ENCODE measurements at places on chromosomes 6 and 20.
A peak's percentile ranks its signal among the peaks of the same experiment; 100 is the strongest.

- no peak for DNase-seq
Observed at GRCh38 chr6:73965539-73966029, 269.6 kb downstream of the CD109 start.

GRCh38 chr6:147207351-147207750, 3.1 kb downstream of the STXBP5 start:
- peak; percentile 35 for DNase-seq

DNA sequence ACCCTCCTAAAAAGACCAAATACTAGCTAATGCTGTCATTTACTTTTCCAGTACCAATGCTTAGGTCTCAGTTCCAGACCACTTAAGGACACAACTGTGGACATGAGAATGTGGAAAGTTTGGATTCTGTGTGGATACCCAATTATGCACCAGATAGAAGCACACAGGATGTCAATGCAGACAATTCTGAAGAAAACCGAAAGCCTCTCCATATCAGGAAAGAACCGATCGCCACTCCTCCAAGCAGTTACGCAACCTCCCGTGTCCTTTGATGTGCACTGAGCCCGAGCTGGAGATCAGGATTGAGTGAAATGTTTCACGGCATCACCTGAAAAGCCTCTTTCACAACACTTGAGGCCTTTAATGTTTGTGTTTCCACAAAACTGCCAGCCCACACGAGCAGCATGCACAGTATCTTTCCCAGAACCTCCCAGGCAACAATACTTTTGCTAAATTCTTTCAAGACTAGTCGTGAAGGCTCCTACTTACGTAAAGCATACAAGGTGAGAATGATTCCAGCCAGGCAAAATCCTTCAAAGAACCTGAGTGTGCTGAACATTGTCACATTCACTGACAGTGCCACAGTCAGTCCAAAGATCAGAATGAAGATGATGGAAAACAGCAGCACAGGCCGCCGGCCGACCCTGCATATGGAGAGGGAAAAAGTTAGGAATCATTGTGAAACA, 47.0 kb downstream of the SLC22A23 start:
- peak; percentile 17 for DNase-seq

DNA sequence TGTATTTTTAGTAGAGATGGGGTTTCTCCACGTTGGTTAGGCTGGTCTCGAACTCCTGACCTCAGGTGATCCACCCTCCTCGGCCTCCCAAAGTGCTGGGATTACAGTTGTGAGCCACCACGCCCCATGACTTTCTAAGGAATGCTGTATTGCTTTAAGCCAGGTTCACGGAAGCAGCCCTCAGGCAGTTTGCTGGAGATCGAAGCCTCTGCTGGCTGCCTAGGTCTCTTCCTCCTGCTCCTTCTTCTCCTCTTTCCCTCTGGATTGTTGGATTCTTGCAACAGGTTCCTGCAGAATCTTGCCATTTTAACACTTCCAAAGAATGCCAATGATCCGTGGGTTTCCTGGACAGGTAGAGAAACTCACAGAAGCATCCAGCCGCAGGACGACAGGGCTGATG, 29.3 kb upstream of the B4GALT5 start:
- no peak for DNase-seq

DNA sequence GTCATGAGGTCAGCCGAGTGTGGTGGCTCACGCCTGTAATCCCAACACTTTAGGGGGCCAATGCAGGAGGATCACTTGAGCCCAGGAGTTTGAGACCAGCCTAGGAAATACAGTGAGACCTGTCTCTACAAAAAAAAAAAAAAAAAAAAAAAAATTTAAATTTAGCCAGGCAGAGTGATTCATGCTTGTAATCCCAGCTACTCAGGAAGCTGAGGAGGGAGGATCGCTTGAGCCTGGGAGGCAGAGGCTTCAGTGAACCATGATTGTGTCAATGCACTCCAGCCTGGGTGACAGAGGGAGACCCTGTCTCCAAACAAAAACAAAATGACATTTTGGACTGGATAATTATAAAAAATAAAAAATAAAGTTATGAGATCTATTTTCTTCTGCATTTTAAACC, 56.2 kb downstream of the ADGRF1 start:
- peak; percentile 59 for DNase-seq

DNA sequence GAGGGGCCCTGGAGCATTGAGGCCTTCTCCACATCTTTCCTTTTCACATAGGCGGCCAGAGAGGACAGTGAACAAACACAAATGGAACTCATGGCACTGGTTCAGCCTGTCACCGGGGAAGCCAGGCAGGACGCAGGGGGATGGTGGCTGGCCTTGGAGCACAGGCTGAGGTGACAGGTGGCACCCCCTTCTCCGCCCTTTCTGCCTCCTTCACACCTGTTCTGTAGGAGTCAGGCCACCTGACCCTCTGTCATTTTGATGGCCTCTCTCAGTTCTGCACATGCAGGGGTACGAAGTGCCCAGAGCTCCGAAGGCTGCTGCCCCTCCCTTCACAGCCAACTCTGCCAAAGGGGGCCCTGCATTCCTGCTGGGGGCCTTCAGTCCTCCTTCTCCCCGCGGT, 60.8 kb downstream of the CD40 start:
- DNase-seq, result no peak

Data from fibroblast of pulmonary artery (primary cell).